ENCODE measurements at places on chromosomes 12 and 14. TPM values are rescaled to one million over a fixed set of nuclear protein-coding genes. Genes with fewer than 3 reads are reported as not detected.

KRT6A gene
- total RNA-seq, result not detected

FAIM2 gene
- total RNA-seq, result 13.8 TPM

ACVRL1 gene
- total RNA-seq, result 56.5 TPM

GALNT16 gene
- 1.6 TPM for total RNA-seq

OTUB2 gene
- total RNA-seq, result 2.5 TPM

RNF212B gene
- total RNA-seq, result not detected

ADCY6 gene
- 31.5 TPM for total RNA-seq

MDP1 gene
- 11.8 TPM for total RNA-seq

RNASE3 gene
- total RNA-seq, result not detected

EMP1 gene
- 244 TPM for total RNA-seq

OR6C75 gene
- not detected for total RNA-seq

FBLN5 gene
- 56.8 TPM for total RNA-seq

IFI27 gene
- total RNA-seq, result 78.2 TPM

HHIPL1 gene
- 5.1 TPM for total RNA-seq

DLK1 gene
- total RNA-seq, result 0.09 TPM

TAS2R50 gene
- 3.1 TPM for total RNA-seq

RTN1 gene
- 0.27 TPM for total RNA-seq

FAM222A gene
- 0.54 TPM for total RNA-seq

RGS6 gene
- not detected for total RNA-seq

CFAP73 gene
- total RNA-seq, result not detected

CCDC91 gene
- total RNA-seq, result 37.4 TPM

DCN gene
- 2,298 TPM for total RNA-seq

NACA gene
- total RNA-seq, result 960 TPM

ASIC1 gene
- 4.9 TPM for total RNA-seq

FGF23 gene
- not detected for total RNA-seq

SBNO1 gene
- 70.6 TPM for total RNA-seq

SIRT4 gene
- 3.6 TPM for total RNA-seq

CLEC4C gene
- total RNA-seq, result not detected

TAS2R7 gene
- total RNA-seq, result not detected

FGD4 gene
- total RNA-seq, result 55.6 TPM

TMEM229B gene
- total RNA-seq, result 0.81 TPM

TAMALIN gene
- total RNA-seq, result 7.3 TPM

CLEC2A gene
- total RNA-seq, result not detected

Measured in fibroblast of the aortic adventitia (primary cell).